Activated T-cell treated with anti-CD3 and anti-CD28 coated beads, Interleukin-2, amount 50 U/mL, for 4 hours (primary cell): ENCODE measurements at places on chromosomes 13 and 19.

GRCh38 chr19:16764793-16765433, 45.3 kb downstream of the NWD1 start:
- no peak for DNase-seq

DNA sequence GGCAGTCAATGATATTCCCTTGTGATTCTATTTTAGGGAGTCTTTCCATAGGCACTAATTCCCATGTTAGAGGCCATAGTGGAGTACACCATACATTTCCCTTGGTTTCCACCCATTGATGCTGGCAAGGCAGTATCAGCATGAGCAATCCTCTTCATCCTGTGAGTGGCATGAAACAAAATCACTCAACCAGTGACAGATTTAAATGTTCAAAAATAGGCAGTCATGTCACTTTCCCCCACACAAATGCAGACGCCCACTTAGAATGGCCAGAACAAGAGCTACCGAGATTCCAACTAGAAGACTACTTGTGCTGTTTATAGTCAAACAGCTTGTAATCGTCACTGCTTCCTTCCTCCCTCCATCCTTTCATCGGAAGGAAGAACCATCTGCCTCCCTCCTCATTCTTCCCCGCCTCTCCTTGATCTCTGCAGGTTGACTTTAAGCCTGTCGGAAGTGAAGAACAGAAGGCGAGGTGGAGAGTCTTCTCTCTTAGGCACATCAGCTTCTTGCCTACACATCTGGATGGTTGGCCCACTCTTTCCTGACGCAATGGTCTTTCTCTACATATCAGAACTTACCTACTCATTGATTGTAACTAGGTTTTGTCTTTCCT, 22.6 kb downstream of the RASL11A start:
- no peak for DNase-seq

DNA sequence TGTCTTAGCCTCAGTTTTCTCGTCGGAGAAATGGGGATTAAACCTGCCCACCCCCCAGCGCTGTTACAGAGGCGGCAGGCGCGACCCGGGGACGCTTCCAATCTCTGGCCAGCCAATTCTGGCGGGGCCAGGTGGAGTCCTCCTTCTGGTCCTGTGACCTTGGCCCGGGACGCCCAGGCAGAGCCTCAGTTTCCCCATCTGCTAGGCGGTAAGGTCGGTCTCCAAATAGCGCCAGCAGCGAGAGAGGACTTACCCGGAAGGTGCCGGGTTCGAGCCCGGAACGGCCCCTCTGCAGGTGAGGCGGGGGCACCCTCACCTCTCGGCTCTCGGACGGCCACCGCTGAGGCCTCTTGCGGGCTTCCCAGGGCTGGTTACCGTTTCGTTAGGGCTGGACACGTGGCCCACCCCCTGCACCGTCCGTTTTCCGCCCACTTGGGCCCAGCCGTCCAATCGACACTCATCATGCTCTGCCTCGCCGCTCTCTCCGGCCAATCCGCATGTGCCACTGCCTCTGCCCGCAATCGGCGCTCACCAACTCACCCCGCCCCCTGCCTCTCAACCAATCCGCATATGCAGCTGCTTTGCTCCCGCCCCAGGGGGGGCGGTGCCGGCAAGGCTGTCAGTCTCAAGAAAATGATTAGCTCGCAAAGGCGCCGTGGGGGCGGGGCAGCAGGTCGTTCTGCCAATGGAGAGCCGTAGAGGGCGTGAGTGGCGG, at the start of gene ISOC2:
TSS of gene ISOC2 (minus strand) at position 384 of the 715 bp plus-strand sequence. CDS start 5,156 bp downstream, outside the sequence.
- peak; percentile 100 for DNase-seq

GRCh38 chr13:26280295-26280694, 26.4 kb downstream of the CDK8 start:
- DNase-seq, result no peak

GRCh38 chr13:49610176-49610575, 18.1 kb upstream of the ARL11 start:
- DNase-seq, result no peak

DNA sequence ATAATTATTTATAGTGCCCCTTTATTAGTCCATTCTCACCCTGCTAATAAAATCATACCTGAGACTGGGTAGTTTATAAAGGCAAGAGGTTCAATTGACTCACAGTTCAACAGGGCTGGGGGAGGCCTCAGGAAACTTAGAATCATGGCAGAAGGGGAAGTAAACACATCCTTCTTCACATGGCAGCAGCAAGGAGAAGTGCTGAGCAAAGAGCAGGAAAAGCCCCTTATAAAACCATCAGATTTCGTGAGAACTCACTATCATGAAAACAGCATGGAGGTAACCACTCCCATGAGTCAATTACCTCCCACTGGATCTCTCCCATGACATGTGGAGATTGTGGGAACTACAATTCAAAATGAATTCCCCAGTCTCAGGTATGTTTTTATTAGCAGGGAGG, 89.9 kb upstream of the STARD13 start:
- no peak for DNase-seq

- DNase-seq, result no peak
Measured at GRCh38 chr13:106143392-106143791, 392.1 kb downstream of the EFNB2 start.

GRCh38 chr19:19500975-19501644, 14.2 kb downstream of the TSSK6 start:
- no peak for DNase-seq

GRCh38 chr19:32350471-32350865, 5.1 kb downstream of the ZNF507 start:
- no peak for DNase-seq

GRCh38 chr13:102825921-102826706, 19.7 kb upstream of the ERCC5 start:
- DNase-seq, result no peak

DNA sequence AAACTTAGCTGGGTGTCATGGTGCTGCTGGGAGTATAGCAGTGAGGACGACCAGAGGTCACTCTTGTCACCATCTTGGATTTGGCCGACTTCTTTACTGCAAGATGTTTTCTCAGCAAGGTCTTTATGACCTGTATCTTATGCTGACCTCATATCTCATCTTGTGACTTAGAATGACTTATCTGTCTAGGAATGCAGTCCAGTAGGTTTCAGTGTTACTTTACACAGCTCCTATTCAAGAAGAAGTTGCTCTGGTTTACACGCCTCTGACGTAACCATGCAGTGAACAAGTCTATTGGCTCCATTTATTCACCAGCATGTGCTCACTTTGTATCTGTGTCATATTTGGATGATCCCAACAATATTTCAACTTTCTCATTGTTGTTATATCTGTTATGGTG, 26.7 kb downstream of the ZNF850 start:
- DNase-seq, result no peak

GRCh38 chr19:2050349-2050990, 574 bp downstream of the MKNK2 start:
- no peak for DNase-seq

DNA sequence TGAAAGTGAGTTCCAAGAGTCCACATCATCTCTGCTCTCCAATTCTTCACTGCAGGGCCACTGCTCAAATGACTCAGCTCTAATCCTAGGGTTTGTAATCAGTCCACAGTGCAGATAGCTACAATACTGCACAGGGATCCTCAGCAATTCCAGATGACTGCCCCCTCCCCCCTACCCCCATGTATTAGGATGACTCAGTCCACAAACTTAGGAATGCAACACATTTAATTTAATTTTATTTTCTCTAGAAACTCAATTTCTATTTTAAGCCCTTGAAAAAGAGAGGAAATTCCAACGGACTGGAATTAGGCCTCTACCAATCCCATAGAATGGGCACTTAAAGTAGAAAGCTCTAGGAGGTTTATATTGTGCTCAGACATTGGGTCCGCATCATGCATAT, 173.8 kb upstream of the SOX21 start:
- no peak for DNase-seq

DNA sequence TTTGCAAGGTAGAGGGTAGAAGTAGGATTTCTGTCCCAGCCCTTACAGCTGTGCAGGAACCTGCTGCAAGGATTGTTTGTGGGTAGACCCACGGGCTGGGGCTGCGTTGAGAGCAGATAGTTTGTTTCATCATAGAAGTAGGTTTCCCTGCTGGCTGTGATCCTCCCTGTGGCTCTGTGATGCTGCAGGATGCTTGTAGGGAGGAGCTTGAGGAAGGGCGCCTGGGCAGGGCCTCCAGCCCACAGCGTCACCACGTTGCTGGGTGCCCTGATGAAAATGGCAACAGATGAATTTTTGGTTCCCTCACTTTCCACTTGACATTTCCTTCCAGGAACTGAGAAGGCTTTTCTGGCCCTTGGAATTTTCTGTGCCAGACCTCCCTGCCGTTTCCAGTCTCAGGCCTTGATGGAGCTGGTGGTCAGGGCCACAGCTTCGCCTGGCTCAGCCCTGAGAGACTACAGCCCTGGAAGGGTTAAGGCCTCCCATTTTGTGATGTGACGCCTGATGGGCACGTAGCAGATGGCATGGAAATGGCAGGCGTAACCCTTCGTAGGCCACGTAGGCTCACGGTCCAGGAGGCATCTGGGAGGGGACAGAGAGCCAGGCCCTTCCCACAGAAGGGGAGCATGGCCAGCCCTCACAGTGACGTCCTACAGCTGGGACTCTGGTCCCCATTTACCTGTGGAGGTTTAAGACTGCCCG, 42.2 kb downstream of the GATAD2A start:
- no peak for DNase-seq

- no peak for DNase-seq
Measured at GRCh38 chr19:47549261-47549862, 23.6 kb downstream of the ZNF541 start.

- DNase-seq, result no peak
Measured at GRCh38 chr19:3919793-3920192, 13.1 kb upstream of the NMRK2 start.

- DNase-seq, result no peak
Measured at GRCh38 chr19:3441986-3442329, 38.4 kb downstream of the SMIM24 start.

DNA sequence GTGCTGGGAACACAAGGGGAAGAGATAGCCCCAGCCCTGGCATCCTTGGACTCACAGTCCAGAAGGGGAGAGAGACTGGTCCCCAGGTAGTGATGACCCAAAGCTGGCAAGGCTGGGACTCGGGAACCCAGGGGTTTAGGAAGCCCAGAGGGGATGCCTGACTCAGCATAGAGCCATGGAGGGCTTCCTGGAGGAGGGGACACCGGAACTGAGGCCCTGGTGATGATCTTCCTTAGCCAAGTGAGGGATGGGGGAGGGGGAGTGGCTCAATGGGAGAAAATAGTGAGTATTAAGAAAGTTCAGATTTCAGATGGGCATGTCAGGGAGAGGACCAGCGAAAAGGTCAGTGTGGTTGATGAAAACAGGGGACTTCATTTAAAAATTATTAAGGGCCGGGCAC, 26.8 kb downstream of the EXOC3L2 start:
- DNase-seq, result no peak

- DNase-seq, result no peak
Measured at GRCh38 chr13:104015646-104016396, 949.6 kb upstream of the SLC10A2 start.

- DNase-seq, result no peak
Measured at GRCh38 chr19:3080286-3080685, 13.9 kb upstream of the GNA11 start.

DNA sequence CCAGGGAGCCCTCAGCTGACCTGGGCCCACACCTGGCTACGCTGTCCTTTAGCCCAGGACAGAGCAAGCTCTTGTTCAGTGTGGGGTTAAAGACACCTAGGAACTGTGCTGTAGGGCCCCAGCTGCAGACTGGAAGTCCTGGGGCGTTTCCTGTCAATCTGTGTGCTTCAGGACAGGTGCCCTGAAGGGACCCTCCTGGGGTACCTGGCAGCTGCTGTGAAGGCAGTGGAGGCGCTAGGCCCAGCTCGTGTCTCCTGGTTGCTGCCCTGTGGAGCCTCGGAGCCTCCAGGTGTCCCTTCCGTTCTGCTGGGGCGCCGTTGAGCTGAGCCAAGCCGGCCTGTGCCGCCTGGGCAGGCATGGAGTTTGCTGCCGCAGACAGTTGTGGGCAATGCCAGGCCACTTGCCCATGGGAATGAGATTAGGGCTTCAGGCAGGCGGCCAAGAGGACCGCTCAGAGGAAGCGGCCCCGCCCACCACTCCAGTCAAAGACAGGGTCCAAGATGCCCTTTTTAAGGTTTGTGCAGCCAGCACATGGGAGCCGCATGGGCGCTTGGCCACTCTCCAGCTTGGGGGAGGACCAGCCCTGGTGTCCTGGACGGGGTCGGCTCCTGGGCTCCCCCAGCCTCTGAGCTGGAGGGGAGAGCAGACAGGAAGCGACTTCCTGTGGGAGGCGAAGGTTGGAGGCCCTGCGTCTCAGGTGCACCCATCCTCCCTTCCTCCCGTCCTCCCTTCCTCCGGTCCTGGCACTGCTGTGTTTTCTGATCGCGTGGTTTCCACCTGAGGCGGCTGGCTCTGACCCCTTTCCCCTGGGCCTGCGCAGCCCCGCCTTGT, 4.0 kb downstream of the PTBP1 start:
- DNase-seq, result no peak

- DNase-seq, result peak; percentile 42
Measured at GRCh38 chr19:5718579-5719273, 1.2 kb downstream of the LONP1 start.

- DNase-seq, result no peak
Measured at GRCh38 chr19:3513229-3514140, 7.4 kb downstream of the FZR1 start.

DNA sequence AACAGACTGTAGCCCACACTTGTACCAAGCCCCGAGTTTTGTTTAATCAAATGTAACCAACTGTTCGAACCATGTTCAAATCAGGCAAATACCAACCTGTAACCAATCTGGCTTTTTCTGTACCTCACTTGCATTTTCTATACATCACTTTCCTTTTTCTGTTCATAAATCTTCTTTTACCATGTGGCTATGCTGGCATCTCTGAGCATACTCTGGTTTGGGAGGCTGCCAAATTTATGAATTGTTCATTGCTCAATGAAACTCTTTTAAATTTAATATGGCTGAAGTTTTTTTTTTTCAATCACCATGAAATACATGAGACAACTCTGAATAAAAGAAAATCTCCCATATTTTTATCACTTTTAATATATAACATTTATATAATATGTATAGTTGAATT, 256.1 kb downstream of the SLITRK6 start:
- DNase-seq, result no peak

DNA sequence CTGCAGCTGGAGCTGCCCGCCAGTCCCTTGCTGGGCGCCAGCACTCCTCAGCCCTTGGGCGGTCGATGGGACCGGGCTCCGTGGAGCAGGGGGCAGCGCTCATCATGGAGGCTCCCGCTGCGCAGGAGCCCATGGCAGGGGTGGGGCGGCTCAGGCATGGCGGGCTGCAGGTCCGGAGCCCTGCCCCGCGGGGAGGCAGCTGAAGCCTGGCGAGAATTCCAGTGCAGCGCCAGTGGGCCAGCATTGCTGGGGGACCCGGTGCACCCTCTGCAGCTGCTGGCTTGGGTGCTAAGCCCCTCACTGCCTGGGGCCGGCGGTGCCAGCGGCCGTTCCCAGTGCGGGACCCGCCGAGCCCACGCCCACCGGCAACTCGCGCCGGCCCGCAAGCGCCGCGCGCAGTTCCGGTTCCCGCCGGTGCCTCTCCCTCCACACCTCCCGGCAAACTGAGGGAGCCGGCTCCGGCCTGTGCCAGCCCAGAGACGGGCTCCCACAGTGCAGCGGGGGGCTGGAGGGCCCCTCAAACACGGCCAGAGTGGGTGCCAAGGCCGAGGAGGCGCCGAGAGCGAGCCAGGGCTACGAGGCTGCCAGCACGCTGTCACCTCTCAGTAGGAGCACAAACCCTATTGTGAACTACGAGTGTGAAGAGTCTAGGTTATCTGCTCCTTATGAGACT, 687.1 kb downstream of the PCDH17 start:
- no peak for DNase-seq
